ENCODE measurements at places on chromosomes 4 and X.
A peak's percentile ranks its signal among the peaks of the same experiment; 100 is the strongest.

DNA sequence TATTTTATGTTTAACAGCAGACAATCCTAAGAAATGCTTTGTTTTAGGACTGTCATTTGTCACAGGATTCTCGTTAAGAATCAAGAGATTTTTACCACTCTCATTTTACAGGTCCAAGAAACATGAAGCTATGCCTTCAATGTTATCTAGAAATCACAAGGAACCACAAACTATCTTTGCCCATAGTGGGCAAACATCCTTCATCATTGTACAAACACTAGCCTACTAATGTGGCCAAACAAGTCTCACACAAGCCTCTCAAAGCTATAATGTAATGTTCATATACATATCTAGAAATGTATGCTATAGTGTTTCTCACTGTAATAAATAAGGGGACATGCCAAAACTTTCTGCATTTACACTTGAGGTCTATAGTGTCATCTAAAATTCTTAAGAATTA is 26.8 kb downstream of the ZMAT1 start:
- DNase-seq, result no peak

DNA sequence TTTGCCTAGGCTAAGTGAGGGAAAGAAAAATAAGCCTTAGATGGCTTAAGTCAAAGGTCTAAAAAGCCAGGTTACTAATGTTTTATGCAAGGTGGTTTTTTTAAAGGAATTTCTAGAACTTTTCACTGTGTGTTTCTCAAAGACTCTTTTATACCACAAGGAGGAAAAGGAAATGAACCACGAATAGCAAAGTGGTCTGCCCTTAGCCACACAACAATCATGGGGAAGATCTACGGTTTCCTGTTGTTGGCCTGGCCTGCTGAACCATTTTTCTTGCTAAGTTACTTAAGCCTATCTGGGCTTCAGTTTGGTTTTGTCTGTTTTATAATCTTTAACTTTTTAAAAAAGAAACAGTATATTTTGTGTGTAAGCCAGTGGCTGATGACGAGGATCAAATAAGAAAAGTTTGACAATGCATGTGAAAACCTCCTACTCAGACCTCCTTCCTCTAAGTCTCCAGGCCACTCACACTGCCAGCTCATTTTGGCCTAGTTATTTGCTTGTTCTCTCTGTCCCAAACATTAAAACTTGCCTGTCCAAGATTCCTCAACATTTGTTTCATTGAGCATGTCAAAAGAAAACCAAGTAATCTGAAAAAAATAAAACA is 56.7 kb upstream of the COL25A1 start:
- DNase-seq, result no peak

GRCh38 chrX:137171626-137172025 is 137.8 kb upstream of the GPR101 start:
- no peak for DNase-seq

DNA sequence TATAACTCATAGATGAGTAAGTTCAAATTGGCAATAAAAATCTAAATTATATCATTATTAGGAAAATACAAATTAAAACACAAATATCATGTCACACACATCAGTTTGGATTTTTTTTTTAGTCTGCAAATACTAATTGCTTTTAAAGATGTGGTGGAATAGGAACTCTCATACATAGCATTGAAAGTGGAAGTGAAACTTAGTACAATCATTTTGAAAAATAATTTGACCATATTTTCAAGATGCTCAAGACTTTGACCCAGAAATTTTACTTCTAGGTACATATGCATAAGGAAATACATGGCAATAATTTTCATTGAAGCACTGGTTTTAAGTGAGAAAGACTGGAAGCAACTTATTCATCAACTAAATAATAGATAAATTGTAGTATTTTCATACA is 147.5 kb upstream of the SMIM31 start:
- no peak for DNase-seq

DNA sequence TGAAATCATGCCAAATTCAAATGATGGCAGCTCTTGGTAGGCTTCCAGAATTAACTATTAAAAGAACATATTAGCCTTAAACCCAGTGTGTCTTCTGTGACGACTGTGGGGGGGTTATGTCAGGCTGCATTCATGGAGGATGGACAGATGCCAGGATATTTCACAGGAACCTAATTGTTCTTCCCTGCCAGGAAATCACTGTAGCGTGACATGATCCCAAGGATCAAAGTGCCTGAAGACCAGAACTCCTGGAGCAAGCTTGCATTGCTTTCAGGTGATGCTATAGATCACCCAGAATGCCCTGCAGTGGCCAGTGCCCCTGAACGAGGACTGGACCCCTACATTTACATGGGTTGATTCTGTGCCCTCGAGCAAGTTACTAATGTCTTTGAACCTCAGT is 1093.0 kb upstream of the TENM3 start:
- no peak for DNase-seq

- DNase-seq, result peak; percentile 4
Observed at GRCh38 chr4:129362691-129363274, 266.8 kb downstream of the C4orf33 start.

GRCh38 chrX:85544609-85545008 is 165.1 kb upstream of the POF1B start:
- DNase-seq, result no peak

GRCh38 chr4:75432683-75433082 is 81.5 kb downstream of the RCHY1 start:
- DNase-seq, result no peak

GRCh38 chr4:155526452-155527169 is 140.0 kb upstream of the GUCY1A1 start:
- DNase-seq, result no peak

- no peak for DNase-seq
Observed at GRCh38 chr4:88843067-88843685, 145.5 kb upstream of the NAP1L5 start.

DNA sequence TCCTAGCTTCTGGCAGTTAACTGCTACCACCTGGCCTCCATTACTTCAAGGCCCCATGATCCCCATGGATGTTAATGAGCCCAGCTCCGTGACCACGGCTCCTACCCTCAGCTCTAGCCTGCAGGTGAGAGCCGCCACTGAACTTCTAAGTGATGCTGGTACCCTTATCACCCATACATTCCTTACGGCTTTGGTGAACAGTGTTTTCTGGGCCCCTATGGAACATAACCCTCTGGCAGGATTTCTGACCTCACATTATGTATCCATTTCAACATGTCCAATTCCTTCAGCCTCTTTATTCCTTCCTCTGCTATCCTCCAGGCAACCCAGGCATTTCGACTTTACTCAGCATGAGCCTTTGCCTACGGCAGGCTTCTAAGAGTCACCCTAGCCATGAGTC is 24.6 kb downstream of the PAGE4 start:
- no peak for DNase-seq

- no peak for DNase-seq
Observed at GRCh38 chrX:15170927-15171326, 99.0 kb downstream of the ASB9 start.

DNA sequence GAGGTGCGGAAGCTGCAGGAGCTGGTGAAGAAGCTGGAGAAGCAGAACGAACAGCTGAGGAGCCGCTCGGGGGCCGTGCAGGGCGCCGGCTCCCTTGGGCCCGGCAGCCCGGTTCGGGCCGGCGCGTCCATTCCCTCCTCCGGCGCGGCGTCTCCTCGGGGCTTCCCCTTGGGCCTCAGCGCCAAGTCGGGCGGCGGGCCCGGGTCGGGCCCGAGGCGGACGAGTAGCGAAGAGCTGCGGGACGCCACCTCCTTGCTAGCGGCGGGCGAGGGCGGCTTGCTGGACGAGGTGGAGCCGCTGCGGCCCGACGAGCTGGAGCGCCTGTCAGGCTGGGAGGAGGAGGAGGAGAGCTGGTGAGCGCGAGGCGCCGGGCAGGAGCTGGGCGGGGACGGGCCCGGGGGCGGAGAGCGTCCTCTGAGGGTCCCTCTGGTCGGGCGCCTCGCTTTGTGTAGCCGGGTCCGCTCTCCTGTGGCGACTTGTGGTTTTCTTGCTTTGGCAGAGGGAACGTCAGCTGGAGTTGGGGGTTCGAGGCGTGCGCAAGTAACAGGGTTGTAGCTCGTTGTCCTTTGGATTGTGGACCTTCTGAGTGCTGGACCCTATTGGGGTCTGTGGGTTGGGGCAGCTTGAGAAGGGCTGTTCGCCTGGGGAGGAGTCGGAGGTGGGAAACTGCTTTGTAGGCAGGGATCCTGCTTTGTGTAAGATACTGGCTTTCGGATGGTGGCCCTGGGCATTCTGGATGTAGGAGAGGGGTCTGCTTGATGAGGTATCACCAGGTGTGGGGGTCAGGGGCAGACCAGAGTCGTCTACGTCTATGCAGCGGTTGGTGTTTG is 662 bp downstream of the SLAIN2 start:
- DNase-seq, result peak; percentile 43

DNA sequence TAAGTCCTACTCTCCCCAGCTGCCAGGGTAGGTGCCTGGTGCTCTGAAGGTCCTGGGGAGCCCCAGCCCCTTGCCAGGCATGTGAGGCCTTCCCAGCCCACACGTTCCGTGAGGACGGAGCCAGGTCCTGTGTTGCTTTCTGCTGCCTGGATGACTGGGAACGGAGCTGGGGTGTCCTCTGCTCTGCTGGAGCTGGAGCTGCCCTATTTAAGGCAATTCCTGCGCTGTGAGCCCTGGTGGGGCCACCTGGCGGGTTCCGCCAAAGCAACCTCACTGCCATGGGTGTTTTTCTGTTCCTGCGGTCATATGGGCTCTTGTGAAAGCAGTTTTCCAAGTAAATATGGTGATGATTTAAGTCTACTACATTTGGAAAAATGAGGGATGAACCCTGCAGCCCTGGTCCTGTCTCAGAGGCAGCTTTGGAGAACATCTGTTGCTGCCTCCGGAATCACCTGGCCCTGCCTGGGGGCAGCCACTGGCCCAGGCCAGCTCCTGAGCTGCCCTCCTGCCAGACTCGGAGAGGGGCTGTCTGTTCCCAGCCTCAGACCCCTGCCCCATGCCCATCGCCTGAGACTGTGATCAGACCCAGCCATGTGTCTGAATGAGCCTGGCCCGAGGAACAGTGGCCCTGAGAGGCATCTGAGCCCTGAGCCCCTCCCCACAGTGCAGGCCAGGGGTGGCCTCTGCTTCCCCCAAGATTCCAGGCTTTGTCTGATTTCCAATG is 33.2 kb downstream of the FGFRL1 start:
- no peak for DNase-seq

GRCh38 chrX:63929608-63930007 is 144.6 kb upstream of the ARHGEF9 start:
- no peak for DNase-seq

GRCh38 chrX:378443-378842 is 8.3 kb downstream of the PPP2R3B start:
- DNase-seq, result no peak

GRCh38 chr4:40718586-40718985 is 31.2 kb upstream of the NSUN7 start:
- no peak for DNase-seq

DNA sequence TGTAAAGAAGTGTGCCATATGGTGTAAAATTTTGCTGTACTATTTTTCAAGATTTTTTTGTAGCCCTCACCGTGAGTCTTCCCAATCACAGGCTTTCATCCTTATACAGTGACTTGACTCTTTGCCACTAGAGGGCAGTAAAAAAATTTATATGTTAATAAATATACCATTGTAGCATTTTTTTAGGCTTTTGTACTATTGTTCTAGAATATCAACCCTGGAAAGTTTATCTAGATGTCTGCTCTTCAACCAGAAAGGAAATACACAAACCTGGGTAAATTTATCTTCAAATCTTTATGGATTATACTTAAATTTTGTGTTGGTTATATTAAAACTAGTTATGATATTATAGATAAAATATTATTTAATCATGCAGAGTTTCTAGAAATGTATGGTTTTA is 235.3 kb downstream of the TENM3 start:
- DNase-seq, result no peak

DNA sequence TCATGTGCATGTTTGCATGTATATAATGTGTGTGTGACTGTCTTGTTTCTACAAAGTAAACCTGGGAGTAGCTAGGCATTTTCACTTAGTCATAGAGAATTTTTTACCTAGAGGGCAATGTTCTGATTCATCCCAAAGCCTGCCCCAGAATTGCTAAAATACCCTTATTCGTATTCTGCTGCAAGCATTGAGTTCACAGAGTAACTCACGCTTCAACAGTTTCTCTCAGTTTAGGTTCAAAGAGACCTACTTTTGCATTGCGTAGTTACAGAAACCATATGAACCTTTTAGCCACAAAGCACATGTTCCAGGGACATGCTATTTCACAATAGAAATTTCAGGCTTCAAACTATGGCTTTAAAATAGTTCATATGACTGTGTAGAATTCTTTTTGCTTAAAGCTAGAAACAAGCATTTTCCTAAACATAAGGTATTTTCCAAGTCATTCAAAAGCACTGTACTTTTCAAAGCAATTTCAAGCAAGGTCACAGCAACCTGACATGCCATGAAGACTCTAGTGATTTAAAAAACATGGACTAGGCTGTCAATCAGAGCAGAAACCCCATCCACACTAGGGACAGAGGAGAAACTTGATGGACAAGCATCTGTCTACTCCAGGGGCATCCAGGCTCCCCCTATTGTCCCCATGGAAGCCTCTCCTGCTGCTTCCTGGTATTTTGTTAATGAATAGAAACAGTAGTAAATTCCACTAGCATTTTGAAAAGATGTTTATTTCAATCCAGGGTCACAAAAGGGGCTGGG is 81.5 kb upstream of the MAPK10 start:
- no peak for DNase-seq

DNA sequence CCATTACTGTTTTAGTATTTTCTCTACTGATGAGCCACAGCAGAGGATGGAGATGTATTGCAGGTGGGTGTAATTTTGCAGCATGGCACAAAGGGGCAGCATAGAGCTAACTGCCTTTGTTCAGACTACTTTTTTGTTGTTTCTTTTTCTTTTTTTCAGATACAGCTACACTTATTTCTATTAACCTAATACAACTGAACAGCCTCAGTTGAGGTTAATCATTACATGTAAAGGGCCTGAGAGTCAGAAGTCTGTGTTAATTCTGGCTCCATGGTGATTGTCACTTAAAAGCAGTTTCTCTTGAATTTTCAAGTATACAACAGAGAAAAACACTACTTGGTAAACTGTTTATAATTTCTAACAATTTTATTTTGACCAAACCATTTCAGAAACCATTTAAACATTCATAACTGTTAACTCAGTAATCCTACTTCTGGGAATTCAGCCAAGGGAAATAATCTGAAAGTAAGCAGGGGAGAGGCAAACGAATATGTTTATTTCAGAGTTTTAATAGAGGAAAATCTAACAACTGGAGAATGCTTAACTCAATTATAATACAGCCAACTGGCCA is 13.9 kb upstream of the PPEF2 start:
- DNase-seq, result peak; percentile 5

- no peak for DNase-seq
Observed at GRCh38 chr4:118979712-118980111, 91.1 kb downstream of the SYNPO2 start.

DNA sequence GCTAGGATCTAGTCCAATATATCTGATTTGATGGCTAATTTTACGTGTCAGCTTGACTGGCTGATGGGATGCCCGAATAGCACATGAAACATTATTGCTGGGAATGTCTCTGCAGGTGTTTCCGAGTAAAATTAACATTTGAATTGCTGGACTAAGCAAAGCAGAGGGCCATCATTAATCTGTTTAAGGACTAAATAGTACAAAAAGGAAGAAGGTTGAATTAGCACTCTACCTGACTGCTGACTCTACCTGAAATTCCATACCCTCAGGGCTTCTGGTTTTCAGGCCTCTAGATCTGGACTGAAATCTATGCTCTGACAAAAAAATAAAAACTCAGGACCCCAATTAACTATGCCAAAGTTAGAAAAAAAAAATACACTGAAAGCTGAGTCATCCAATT is 1021.9 kb downstream of the FAM133A start:
- DNase-seq, result no peak

GRCh38 chrX:106035064-106035463 is 3.5 kb downstream of the SERPINA7 start:
- DNase-seq, result no peak
